ENCODE measurements at places on chromosomes 5 and 9. TPM values are rescaled to one million over a fixed set of nuclear protein-coding genes. Genes with fewer than 3 reads are reported as not detected.

GRCh38 chr9:118674942-118675341 lies 694.3 kb downstream of the BRINP1 start:
- no peak for DNase-seq

DNA sequence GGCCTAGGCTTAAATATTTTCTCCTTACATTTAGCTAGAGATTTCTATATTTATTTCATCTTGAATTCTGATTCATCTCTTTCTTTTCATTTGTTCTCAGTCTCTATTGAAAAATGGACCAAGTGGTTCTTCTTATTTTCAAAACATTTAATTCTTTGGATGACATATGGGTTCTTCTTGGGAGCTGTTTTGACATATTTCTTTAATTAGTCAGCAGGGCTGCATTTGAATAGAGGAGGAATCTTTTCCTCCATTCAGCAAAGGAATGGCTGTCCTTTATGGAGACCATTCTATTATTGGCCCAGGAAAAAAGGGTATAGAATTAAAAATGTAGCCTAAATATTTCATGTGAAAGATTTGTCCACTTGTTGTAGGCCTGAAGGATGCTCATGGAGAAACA lies 109.9 kb downstream of the RPS23 start:
- DNase-seq, result peak; percentile 44

DNA sequence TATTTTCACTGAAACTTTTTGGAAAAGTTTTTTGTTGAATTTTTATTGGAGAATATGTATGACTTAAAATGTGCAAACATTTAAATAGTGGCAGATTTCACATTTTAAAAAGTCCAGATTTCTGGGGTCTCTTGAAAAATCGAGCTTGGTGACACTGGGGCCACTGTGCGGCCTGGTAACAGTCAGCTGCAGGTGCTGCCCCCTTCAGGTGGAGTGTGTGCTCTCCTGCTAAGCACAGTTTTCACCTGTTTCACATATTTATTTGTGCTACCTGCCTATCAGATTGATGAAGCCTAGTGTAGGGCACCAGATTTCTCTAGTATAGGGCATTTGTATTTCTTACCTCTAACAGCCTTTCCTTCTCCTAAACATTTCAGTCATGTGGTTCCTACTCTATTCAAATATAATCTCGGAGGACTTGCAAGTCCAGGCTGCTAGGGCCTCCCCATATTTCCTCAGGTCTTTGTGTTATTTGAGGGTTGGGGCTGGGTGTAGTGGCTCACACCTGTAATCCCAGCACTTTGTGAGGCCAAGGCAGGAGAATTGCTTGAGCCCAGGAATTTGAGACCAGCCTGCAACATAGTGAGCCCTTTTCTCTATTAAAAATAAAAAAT lies 95.8 kb upstream of the KLF9 start:
- no peak for DNase-seq

DNA sequence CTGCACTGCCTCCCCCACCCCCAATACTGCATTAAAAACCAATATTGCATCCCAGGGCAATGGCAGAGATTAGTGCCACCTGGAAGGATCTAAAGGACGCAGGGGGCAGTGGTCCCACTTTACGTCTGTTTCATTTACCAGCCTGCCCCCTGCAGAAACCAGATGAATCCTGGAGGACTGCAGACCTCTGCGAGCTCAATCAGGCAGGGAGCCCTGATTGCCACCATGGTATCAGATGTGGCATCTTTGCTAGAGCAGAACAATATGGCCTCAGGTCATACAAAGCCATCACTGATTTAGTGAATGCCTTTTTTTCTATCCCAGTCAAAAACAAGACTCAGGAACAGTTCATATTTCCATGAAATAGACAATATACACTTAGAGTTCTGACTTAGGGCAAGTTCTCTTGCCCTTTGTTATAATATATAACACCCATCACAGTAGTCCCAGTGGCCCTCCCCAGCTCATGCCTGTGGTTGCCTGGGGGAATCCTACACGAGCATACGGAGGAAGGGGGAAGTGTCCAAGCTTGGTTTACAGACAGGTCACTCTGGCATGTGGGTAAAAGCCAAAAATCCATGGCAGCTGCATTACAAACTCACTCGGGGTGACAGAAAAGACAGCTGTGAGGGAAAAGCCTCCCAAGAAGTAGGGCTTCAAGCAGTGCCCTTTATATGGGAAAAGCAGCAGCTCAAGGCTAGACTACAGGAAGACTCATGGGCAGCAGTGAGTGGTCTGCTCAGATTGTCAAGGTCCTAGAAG lies 85.1 kb downstream of the MED27 start:
- DNase-seq, result no peak

DNA sequence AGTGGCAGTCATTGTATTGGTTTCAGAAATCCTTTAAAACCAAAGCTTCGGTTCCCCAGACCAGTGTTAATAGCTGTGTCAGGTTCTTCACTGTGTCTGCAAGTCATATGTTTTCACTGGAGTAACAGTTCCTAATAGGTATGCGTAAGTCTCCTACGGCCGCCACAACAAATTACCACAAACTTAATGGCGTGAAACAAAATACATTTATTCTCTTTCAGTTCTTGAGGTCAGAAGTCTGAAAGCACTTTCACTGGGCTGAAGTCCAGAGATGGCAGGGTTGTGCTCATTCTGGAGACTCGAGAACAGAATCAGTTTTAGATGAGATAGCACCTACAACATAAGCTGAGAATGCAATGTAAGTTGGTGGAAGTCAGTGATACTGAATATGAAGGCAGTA lies 556.2 kb downstream of the TLE4 start:
- no peak for DNase-seq

DNA sequence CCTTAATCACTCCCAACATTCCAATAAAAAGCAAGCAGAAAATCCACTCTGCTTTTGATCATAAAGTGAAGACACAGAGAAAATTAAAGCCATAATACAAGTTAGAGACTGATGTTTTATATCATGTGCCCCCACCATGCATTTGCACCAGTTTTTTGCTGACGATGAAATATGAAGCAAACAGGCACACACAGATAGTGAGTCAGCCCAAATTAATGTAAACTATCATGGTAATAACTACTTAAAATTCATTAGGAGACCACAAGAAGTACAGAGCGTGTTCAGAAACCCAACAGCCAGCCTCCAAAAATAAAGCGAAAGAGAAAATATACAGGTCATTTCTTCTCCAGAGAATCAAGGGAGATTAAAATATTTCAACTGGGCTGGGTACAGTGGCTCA lies 46.4 kb upstream of the KDM4C start:
- DNase-seq, result peak; percentile 18

GRCh38 chr9:113562653-113563381 lies 99.3 kb downstream of the RGS3 start:
- DNase-seq, result no peak

The IER5L gene
- 86.1 TPM for total RNA-seq

The TTLL11 gene
- 8.0 TPM for total RNA-seq

The PCDHB3 gene
- 0.36 TPM for total RNA-seq

The INSYN2B gene
- 3.5 TPM for total RNA-seq

Data from osteoblast (primary cell).